ENCODE measurements at places on chromosomes 3 and 15. TPM values are rescaled to one million over a fixed set of nuclear protein-coding genes. Genes with fewer than 3 reads are reported as not detected.

CCNL1 gene
- 51.3 TPM for total RNA-seq

GYG1 gene
- total RNA-seq = 305 TPM

SH2D7 gene
- total RNA-seq = not detected

GLDN gene
- total RNA-seq = 1.7 TPM

FHIT gene
- 4.6 TPM for total RNA-seq

COL6A5 gene
- total RNA-seq = not detected

POLQ gene
- total RNA-seq = 0.83 TPM

WNT7A gene
- not detected for total RNA-seq

TLR9 gene
- total RNA-seq = not detected

C3orf80 gene
- total RNA-seq = not detected

CHRD gene
- total RNA-seq = 5.2 TPM

CAMK2N2 gene
- total RNA-seq = not detected
